ENCODE measurements at places on chromosomes 2 and 18. TPM values are rescaled to one million over a fixed set of nuclear protein-coding genes. Genes with fewer than 3 reads are reported as not detected.

- no peak for DNase-seq
Observed at GRCh38 chr18:78241535-78242253, 737.9 kb upstream of the SALL3 start.

- no peak for DNase-seq
Observed at GRCh38 chr2:166651080-166651675, 157.1 kb upstream of the SCN7A start.

GRCh38 chr2:238565031-238565430 lies 138.3 kb downstream of the ASB1 start:
- DNase-seq, result no peak

- DNase-seq, result no peak
Observed at GRCh38 chr2:119864318-119864717, 104.6 kb downstream of the PTPN4 start.

DNA sequence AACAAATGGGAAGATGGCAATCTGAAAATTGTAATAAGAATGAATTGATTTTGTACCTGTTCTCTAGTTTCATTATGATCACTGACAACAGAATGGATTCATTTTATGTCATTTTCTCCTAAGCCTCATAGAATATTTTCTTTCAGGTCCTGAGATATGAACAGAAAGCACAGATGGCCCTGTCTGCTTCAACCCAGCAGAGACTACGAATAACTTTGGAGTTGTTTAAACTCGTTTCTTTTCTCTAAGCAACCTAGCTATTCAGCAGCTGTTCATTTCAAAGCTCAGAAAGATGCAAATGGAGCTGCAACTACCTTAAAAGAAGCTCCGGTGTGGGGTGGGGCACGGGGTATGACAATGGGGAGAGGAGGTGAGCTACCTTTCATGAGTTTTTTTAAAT lies 124.9 kb downstream of the ALK start:
- no peak for DNase-seq

DNA sequence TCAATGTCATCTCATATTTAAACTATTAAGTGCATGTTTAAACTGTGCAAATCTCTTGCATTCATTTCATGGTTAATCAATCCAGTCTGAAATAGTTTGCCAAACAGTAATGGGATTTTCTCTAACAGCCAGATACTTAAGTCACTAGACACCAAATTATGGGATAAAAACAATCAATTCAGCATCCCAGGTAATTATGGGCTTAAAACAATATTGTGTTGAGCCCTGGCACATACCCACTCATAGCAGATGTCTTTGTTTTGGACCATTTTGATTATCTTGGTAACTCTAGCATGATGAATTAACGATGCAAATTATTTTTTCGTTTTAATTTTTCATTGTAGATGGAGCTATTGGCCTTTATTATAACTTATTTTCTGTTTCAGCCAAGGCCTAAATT lies 118.5 kb upstream of the CD302 start:
- no peak for DNase-seq

- DNase-seq, result no peak
Observed at GRCh38 chr2:227082286-227082685, 81.7 kb downstream of the COL4A4 start.

- no peak for DNase-seq
Observed at GRCh38 chr18:25298853-25299274, 53.1 kb downstream of the ZNF521 start.

DNA sequence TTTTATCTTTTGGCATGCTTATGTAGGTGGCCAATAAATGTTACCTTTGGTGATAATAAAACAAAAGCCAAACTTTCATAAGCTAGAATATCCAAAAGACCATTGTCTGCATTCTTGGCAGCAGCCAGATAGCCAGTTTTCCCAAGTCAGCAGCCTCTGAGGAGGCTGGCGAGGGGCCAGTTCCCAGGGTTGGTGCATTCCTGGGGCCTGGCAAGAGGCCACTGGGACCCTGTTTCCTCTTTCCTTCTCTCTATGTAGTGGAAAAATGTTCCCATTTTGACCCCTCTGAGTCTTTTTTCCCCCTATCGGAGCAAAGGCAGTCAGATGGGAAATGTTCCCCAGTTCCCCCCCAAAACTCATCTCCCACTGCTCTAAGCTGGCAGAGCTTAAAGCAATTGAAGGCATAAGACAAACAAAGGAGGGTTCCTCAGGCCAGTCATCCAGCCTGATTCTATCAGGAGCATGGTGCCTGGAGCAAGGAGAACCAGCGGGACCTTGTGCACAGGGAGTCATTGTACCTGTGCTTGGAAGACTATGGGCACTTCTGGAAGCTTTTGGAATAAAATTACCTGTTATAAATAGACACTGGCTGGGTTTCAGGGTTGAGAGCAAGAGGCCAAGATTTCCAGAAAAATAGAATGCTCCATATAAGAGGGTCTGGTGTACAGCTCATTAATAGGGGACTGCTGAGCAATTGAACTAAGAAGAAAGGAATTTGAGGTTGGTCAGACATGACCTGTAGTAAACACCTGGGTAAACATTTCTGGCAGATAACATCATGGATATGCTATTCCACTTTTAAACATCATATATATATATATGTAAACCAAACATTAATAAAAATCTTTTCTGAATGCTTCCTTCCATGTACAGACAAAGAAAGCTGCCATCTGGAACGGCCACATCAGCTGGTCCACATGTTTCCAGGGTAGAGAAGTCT lies 63.4 kb downstream of the NCKAP5 start:
- no peak for DNase-seq

DNA sequence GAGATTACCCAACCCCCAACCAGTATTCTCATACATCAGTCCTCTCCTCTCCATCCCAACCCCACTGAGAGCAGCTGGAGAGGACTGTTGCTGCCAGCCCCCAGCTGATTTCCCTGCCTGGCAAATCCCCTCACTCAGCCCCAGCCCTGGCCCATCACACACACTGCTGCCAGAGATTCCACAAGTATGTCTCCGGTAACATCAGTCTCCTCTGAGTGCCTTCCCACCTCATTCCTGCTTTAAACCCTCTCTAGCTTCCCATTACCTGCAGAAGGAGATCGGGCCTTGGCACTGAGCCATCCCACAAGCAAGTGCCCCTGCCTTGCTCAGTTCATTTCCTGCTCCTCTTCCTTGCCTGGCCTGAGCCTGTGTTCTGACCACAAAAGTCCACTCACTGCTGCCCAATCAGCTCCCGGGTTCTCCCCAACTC lies 50.6 kb upstream of the ZFP36L2 start:
- DNase-seq, result no peak

DNA sequence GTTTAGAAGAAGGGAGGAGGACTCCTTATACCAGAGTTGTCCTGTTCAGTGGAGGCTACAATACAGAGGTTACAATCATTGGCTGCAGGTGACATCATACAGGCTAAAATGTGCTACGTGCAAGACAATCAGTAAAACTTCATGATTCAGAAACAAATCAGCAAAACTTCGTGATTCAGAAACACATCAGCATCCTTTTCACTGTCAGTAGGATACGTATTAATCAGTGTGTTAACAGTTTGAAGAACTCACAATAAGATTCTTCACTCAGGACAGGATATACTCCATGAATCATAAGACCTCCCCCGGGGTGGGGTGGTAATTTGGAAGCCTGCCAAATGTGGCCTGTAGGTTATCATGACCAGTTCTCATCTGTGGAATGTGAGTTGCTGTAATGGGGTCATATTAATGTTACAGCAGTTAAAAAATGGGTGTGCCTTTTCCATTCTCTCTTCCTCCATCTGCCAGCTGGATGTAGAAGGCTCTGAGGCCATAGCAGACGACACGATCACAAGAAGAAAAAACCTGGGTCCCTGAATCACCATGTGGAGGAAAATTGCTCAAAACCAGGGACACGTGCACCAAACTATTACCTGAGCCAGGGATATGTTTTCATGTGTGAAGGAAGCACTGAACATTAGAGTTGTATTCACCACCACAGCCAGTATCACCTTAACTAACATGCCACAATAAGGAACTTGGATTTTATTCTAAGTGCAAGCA lies 134.8 kb upstream of the CREB1 start:
- DNase-seq, result peak; percentile 71

DNA sequence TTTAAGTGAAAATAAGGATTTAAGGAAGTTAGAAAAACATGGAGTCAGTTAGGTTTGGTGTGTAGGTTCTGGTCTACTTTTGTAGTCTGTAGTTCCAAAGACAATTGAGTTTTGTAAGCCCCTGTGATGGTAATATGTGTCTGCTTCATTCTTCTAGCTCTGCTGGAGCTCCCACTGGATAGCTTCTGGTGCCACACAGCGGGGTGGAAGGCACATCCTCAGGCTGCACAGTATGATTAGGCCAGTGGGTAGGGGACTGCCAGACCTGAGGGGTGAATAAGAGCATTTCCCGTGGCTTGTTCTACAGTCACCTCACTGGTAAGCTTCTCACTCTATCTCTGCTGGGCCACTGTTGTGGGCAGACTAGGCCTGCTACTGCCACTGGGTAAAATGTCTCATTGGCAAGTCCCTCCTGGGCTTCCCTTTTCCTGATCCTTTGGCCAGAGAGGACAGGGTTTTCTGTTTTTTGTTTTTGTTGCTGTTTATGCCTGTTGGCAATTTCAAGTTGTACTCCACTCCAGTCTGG lies 44.5 kb downstream of the TMEM131 start:
- peak; percentile 13 for DNase-seq

GRCh38 chr18:22846088-22846683 lies 86.9 kb upstream of the RBBP8 start:
- no peak for DNase-seq

DNA sequence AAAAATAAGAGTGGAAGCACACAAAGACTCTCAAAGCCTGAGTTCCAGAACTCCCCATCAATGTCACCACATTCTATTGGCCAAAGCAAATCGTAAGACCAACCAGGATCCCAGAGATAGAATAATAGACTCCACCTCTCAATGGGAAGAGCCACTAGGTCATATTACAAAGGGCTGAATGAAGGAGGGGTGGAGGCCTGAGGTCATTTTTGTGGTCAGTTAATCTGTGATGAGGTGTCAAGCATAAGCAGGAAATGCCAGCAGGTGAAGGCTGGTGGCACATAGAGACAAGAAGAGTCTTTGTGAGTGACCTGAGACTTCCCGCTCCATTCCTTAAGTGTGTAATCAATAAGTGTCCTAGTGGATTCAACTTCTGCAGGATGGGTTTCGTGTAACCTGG lies 144.3 kb downstream of the TFCP2L1 start:
- no peak for DNase-seq

DNA sequence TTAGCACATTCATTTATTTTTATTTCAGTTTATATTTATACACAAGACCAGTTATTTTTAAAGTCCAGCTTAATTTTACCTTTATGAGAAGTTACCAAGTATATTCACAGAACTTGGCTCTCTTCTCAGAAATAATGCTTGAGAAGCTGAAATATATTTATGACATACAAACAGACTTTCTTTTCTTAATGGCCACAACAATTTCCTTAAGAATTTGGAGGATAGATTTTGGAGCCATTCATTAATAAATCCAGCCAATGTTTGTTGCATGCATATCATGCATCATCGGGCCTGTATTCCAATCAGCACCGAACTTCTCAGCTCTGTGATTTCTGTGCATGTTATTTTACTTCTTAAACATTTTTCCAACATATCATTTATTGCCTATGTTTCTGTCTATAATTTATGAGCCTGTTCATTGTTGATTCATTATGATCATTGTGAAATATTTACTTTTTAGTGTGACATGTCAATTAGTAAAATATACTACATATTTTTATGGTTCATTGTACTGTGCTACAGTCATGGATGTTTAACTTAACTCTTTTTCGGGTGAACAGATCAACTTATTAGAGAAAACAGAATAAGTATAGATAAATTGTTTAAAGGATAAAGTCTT lies 3.5 kb downstream of the GULP1 start:
- no peak for DNase-seq

- DNase-seq, result no peak
Observed at GRCh38 chr18:2402084-2402483, 169.2 kb downstream of the METTL4 start.

DNA sequence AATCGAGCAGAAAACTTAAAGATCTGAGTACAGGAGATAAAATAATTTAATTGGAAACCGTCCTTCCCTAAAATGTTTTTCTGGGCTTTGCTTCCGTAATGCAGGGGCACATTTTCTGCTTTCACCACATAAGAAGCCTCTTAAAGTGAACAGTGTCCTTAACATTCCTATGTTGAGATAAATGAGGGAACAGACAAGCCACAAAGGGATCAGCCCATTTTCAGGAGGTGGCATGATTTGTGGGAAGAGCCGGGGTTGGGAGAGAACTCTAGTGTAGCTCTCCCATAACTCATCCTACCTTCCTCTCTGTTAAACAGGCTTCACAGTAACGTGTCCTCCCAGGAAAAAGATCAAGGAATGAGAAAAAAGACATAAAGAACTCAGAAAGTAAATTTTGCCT lies 56.9 kb upstream of the ACVR1C start:
- no peak for DNase-seq

DNA sequence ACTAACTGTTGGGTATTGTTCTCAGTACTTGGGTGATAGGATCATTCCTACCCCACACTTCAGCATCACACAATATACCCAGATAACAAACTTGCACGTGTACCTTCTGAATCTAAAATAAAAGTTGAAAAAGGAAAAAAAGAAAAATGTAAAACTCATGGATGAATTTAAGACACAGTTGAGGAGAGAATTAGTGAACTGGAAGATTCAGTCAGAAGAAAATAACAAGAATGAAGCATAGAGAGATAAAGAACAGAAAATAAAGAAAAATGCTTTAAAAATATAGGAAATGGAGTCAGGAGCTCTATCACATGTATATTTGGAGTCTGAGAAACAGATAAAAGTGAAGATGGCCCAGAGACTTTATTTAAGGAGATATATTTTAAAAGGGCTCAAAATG lies 90.4 kb upstream of the SALL3 start:
- no peak for DNase-seq

Gene UBE2F
- 45.5 TPM for total RNA-seq

Gene CDH20
- total RNA-seq, result not detected

Gene PFN4
- total RNA-seq, result not detected

Gene TTR
- not detected for total RNA-seq

Gene ELOA2
- not detected for total RNA-seq

Gene PLEK
- total RNA-seq, result 1.1 TPM

Gene PEX13
- 16.0 TPM for total RNA-seq

Gene ASIC4
- not detected for total RNA-seq

Gene FSHR
- not detected for total RNA-seq

Data from activated naive CD4-positive, alpha-beta T cell treated with anti-CD3 and anti-CD28 coated beads for 36 hours (primary cell).